Tongue (tissue), 3 donors: ENCODE measurements at places on chromosomes 6 and 20. TPM values are rescaled to one million over a fixed set of nuclear protein-coding genes. Genes with fewer than 3 reads are reported as not detected.
A peak's percentile ranks its signal among the peaks of the same experiment; 100 is the strongest.

GRCh38 chr6:113610377-113610988 lies 246.7 kb upstream of the MARCKS start:
- DNase-seq: no peak

GRCh38 chr6:33683051-33683571 lies 28.4 kb downstream of the UQCC2 start:
- no peak for DNase-seq

DNA sequence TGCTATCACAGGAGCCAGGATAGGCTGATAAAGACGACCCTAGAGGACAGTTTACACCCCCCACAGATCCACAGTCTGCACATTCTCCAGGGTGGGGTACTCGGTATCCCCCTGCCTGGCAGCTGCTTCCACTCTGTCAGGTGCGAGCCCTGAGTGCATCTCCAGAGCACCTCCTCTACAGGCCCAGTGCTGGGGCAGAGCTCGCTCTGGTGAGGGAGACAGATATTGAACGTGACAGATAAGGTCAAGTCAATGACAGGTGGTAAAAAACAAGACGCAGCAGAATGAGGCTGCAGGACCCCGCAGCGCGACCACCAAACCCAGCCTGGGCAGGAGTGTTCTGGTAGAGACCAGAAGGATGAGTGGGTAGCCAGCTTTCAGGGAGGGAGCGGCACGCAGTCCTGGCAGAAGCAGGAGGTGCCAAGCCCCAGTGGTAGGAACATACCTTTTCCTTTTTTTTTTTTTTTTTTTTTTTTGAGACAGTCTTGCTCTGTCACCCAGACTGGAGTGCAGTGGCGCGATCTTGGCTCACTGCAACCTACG lies 12.4 kb upstream of the MYL9 start:
- DNase-seq: no peak

GRCh38 chr6:15491255-15491985 lies 171.4 kb downstream of the DTNBP1 start:
- DNase-seq: peak; percentile 90

DNA sequence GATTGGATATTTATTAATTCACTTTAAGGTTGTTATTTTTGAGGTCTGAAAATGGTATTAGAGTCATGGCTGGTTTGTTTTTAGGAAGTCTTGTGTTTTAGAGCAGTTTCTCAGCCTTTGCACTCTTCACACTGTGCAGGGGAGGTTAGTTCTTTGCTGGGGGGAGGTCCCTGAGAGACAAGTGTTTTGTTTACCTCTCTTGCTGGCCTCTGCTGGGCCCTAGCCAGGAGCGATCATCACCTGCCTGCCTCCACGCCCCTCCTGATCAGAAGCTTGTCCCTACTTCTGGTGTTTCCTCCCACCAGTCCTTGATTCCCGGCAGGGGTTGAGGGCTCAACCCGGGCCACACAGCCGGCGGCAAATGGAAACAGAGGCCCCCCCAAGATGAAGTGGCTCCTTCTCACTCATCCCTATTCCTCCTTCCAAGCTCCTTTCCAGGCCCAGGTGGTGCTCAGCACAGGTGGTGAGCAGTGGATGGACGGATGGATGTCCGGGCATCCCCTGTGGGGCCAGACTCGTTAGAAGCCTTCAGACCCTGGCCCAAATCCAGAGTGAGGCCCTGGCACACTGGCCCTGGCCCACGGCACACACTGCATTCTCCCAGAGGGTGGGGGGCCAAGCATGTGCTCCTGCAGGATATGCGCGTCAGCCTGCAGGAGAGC lies 51.3 kb downstream of the GRM4 start:
- DNase-seq: no peak

DNA sequence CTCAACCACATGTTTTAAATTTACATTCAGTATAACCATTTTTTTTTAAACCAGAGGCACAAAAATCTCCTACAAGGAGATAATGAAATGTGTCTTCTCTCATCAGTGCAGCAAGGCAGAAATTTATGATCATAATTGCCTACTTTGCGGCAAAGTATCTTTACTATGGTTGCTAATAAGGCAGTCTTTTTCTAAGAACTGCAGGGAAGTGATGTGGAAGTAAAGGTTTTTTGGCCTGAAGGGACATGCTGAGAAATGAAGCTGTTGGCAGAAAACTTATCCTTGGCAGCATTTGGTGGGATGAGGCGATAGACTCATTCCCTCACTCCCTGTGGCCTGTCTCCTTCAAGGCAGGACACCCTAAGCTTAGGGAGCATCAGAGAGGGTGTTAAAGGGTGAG lies 48.7 kb downstream of the SCGN start:
- DNase-seq: no peak

DNA sequence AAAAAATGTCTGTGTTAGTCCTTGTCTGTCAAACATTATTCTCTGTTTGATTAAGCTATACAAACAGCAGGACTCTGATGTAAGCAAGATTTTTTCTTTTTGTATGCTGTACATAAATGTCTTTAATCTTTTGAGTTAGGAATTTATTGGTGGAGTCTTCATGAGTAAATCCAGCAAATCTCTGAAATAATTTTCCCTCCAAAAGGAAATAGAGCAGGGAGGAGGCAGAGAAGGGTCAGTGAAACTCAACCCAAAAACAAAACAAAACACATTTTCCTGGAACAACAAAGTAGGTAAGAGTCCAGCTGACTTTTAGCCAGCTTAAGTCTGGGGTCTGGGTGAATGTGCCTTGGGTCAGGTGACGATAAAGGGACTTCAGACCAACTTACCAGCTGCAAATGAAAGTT lies 113.7 kb downstream of the FOXA2 start:
- DNase-seq: no peak

Gene SLA2
- 0.21 TPM for total RNA-seq

Gene CST2
- not detected for total RNA-seq

Gene CPNE1
- total RNA-seq: 91.0 TPM

Gene TMEM244
- 2.3 TPM for total RNA-seq

Gene LY6G5C
- total RNA-seq: not detected

Gene EZR
- 66.9 TPM for total RNA-seq

Gene SCGN
- total RNA-seq: 0.62 TPM
